ENCODE measurements at places on chromosomes 2 and 18.

DNA sequence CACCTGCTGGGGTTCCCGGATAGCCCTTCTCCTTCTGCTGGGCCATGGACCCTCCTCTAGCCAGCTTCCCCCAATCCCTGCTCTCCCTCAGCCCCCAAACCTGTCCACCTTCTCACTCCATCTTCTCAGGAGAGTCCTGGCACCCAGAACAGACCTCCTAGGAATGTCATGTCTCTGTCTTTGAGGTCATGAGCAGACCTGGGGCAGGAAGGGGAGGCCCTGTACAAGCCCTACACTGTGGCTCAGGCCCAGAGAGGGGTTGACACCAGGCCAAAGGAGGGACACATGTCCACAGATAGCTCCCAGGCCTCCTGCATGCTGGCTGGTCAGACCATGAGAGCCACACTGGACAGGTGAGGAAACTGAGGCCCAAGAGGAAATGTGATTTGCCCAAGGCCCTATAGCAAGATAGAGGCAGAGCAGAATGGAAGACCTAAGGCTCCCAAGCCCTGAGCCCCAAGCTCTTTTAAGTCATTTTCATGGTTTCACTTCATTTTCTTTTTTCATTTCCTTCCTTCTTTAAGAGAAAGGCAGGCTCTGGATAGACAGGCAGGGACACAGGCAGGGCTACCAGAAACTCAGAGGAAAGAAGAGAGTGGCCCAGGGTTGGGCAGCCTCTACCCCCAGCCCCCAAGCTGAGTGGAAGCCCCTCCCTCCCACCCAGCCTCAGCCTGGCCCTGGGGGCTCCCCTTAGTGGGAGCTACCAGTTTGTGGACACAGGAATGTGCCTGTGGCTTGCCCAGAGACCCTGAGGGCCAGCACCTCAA is 159.7 kb downstream of the SMAD7 start:
- no peak for DNase-seq

DNA sequence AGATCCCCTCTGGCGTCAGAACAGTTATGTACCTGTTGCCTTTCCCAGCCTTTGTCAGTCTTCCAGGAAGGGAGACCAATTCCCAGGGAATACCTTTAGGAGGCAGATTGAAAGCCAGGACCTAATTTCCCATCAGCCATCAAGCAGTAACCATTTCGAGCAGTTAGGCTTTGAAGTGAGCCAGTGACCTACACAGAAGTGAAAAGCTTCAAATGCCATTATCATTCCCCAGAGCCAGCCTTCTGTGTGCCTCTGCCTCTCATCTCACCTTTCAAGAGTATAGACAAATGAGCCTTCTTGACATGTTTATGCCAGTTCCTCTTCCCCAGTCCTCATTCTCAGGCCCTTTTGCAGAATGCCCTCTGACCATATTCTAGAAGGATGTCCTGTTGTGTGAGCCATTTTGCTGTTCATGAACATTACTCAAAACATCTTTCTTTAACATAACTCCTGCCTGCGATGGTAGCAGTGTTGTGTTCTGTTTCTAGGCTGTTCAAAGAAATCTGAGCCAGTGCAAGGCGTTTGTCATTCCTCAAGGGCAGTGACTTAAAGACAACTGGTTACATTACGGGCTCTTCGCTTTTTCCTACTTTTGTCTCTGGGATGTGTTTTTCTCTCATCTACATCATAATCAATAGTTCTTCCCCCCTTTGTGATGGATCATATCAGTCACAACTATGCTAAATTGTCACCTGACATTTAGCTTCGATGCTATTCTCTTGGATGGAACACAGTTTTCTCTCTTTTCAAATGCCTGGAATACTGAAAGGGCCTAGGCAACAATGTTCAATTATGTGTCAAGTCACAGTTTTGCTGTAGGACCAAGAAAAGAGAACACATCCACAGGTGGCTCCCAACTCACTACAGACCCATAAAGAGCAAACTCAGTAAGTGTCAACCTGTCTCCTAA is 138.6 kb downstream of the ALK start:
- no peak for DNase-seq

- no peak for DNase-seq
Observed at GRCh38 chr2:45103351-45104345, 94.4 kb upstream of the SIX2 start.

DNA sequence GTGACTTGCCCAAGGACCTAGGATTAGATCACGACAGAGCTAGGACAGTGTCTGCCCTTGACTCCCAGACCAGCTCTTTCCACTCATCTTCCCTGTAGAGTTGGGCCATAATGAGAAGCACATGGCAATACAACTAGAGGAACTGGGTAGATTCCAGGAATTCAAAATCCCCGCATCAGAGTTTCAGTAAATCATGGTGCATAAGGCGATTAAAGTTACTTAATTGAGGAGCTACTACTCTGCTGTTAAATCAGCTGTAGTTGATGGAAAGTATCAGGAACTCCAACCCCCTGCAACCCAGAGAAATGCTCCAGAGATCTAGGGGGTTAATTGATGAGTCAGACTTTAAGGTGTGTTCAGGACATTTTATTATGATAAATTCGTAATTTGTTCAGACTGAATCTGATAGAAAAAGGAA is 5.7 kb downstream of the ANTXR1 start:
- DNase-seq, result no peak

DNA sequence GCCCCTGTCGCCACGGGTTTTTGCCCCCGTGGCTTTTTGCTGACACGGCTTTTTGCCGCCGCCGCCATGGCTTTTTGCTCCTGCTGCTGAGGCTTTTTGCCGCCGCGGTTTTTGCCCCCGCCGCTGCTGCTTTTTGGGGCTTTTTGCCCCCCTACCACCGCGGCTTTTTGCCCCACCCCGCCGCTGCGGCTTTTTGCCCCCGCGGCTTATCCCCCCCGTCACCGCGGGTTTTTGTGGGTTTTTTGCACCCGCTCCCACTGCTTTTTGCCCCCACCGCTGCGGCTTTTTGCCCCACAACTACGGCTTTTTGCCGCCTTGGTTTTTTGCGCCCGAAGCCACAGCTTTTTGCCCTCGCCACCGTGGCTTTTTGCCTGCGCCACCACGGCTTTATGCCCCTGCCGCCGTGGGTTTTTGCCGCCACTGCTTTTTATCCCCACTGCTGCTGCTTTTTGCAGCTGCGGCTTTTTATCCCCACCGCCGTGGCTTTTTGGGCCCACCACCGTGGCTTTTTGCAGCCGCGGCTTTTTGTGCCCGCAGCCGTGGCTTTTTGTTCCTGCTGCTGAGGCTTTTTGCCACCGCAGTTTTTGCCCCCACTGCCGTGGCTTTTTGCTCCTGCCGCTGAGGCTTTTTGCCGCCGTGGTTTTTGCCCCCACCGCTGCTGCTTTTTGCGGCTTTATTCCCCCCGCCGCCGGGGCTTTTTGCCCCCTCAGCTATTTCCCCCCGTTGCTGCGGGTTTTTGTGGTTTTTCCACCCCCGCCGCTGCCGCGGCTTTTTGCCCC is 2798.0 kb upstream of the TEKT4 start:
- DNase-seq, result no peak

DNA sequence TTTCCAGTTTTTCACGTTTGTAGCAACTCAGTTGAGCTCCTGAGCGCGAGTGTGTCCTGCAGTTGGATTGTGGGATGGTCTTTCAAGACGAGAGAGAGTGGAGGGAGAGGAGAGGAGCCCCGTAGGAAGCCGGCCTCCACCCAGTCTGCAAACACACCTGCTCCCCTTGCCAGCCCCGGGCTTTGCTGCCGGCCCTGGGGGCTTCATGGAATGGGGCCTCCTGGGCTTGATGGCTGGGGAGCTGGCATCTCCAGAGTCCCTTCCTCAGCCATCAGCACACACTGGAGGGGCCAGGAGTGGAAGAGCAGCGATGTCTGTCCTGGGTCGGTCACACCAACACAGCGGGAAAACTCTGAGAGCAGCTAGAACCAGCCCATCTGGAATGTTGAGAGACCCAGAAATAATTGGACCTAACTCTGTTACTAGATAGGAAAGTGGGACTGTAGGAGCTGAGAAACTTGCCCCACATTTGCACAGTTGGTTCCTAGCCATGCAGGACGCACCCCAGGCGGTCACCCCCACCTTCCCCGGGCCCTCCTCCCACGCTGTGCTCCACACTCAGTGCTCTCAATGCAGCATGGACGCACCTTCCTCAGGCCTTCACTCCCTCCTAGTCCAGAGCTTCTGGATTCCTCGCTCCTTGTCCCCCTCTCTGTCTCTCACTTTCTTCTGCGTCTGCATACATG is 69.6 kb downstream of the PTGR3 start:
- no peak for DNase-seq

DNA sequence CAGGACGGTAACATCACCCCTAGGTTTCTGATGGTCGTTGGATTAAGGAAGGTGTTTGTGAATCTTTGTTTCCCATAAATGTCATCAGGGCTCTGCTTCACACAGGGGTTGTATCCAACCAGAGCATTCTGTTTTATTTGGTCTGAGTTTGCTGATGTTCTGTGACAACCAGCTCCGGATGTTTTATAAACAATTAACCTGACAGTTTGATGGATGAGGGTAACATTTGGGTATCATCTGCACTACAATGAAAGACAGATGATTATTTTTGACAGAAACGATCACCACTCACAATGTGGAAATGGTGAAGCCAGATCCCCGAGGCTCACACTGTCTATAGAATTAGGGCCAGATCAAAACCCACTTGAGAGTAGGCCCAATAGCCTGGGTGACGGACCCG is 107.1 kb downstream of the CDC42EP3 start:
- no peak for DNase-seq

GRCh38 chr18:11733031-11733430 is 44.0 kb downstream of the GNAL start:
- DNase-seq, result peak; percentile 21

GRCh38 chr18:60599267-60599666 is 226.7 kb upstream of the MC4R start:
- DNase-seq, result no peak

GRCh38 chr2:143796051-143796450 is 666.8 kb downstream of the ARHGAP15 start:
- no peak for DNase-seq

DNA sequence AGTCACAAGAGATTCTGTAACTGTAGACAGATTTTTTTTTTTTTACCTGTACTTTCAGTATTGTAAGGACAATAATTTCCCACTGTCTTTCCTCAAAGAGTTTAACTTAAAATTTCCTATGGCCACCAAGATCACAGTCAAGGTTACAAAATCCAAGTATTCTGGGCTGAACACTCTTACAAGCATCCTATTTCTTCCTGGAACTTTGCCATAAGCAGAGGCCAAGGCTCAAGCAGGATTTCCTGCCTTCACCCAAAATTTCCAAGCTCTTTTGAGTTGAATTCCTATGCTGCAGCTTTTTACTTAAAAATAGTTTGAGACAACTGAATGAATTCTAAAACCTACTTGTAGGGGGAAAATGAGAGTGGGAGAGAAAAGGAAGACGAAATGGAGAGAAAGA is 299.4 kb downstream of the ZNF516 start:
- no peak for DNase-seq

- DNase-seq, result no peak
Observed at GRCh38 chr2:36459725-36460137, 104.2 kb downstream of the CRIM1 start.

GRCh38 chr2:126802774-126803433 is 95.8 kb upstream of the TEX51 start:
- no peak for DNase-seq

DNA sequence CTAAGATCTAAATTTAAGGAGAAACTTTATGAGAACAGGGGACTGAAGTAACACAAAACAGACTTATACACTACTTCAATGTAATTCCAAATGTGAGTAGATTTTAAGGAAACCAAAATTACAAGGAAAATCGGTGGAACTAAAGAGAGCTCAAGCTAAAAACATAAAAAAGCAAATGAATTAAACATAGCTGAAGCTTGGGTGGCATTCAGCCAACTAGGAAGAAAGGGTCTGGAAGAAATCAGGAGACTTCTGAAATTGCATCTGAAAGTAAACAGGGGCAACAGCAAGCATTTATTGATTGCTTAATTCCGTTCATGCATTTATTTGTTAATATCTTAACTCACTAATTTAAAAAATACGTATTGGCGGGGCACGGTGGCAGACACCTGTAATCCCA is 727.3 kb upstream of the PKDCC start:
- no peak for DNase-seq

GRCh38 chr18:21777814-21778213 is 37.2 kb downstream of the MIB1 start:
- no peak for DNase-seq

- DNase-seq, result no peak
Observed at GRCh38 chr18:8868779-8869415, 163.5 kb downstream of the MTCL1 start.

DNA sequence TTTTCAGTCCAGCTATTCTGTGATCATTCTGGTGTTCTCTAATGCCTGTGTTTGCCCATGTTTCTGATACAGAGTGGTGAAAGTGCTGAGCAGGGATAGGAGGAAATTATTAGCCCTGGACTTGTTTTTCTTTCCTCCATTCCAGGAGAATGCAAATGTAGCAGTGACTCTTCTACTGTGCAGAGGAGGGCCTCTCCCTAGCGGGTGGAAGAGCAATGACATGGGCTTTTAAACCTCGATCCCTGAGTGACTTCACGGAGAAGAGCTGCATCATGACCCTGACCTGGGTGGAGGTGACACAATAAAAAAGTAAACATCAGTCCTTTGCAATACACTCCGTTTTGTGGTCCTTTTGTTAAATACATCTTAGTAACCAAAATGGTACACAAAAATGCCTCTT is 68.0 kb upstream of the NETO1 start:
- no peak for DNase-seq

DNA sequence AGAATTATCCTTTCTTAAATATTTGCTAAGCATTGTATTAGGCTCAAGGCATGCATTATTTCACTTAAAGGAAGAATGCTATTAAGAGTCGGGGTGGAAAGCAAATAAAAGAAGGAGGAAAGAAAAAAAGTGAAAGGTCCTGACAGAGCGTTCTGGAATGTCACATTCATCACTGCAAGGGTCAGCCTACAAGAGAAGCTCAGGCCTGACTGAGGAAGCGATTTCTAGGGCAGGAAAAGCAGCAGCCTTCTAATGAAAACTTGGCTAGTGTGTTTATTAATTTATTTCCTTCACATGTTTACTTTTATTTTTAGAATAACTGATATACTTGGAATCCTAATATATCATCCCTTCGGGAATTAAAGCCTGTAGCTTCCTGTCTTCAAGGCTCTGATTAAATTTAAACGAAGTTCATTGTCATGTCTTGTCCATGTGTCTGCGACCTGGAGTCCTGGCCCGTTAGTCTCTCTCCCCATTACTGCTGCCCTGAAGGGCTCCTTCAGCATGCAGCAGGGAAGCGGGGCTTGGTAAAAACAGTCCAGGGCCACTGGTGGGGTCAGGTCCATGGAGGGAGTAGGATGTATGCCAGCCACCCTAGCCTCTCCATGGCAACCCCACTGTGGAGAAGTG is 119.2 kb upstream of the CCDC68 start:
- no peak for DNase-seq

DNA sequence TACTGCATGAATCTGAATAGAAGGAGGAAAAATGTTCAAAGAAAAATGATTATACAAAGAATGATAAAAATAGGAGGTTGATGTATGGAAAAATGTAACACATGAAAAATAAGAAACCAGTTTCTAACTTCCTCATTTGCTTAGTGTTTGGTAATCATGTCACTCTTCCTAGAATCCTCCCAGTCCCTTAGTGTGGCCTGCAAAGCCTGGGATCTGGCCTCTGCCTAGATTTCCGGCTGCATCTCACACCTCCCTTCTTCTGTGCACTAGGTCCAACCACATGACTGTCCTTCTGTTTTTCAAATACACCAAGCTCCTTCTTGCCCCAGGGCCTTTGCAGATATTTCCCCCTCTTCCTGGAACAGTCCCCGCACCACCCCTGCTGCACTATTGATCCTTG is 76.8 kb upstream of the RBMS1 start:
- DNase-seq, result no peak
